ENCODE measurements at places on chromosomes 12 and 14.

DNA sequence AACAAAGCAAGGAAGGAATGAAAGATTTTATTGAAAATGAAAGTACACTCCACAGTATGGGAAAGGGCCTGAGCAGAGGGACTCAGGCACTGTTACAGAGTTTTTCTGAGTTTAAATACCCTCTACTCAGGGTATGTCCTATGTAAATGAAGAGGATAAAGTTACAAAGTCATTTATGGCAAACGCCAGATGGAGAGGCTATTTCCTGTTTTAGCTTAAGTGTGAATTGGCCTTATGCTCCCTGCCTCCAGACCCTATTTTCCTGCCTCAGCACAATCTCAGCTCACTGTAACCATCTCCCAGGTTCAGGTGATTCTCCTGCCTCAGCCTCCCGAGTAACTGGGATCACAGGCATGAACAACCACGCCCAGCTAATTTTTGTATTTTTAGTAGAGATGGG lies 6.8 kb upstream of the PHC1 start:
- no peak for DNase-seq

GRCh38 chr12:2057041-2057794 lies 4.4 kb downstream of the CACNA1C start:
- DNase-seq, result no peak

DNA sequence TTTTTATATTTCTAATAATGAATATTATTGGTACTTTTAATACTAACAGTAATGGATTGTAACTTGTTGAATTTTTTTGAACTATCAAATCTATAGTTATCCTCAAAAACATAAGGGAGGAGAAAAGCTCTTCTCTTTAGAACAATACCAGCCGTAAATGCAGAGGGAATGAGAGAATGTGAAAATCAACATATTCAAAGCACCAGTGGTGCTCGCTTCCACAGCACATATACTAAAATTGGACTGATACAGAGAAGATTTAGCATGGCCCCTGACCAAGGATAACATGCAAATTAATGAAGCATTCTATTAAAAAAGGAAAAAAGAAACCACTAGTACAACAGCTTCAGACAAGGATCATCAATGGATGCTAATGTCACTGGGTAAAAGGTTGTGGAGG lies 15.8 kb downstream of the R3HDM2 start:
- no peak for DNase-seq

DNA sequence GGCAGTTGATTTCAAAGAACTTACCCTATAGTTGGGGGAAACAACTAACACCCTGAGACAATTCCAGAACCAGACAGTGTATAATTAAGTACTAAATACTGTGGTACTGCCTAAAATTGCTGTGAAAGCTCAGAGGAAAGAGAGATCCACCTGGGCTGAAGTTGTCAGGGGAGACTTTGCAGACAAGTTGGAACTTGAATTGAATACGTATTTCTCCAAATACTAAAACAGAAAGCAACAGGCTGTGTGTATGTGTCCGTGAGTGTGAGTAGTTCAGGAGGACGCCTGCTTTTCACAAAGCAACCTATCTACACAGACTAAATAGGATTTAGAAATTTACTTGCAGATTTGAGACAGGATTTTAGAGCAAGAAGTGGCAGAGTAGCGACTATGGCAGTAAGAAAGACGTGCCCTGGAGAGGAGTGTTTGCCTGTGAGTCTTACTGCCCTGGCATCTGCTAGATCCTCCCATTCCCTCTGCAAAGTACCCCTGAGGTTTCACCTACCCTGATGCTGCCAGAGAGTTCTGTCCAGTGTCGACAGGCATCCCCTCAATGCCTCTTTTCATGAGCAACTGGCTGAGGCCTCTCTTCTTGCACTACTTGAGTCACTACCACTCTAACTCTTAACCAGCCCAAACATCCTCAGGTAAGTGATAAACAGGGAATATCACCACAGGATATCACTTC lies 37.4 kb upstream of the BMP4 start:
- DNase-seq, result no peak

GRCh38 chr12:24116548-24116947 lies 167.1 kb upstream of the SOX5 start:
- DNase-seq, result no peak

Measured in lower leg skin (tissue), 4 donors.